ENCODE measurements at places on chromosomes 4 and X. TPM values are rescaled to one million over a fixed set of nuclear protein-coding genes. Genes with fewer than 3 reads are reported as not detected.

The PRDM8 gene
- total RNA-seq = 4.7 TPM

The GPAT3 gene
- total RNA-seq = 16.3 TPM

The FAM13A gene
- total RNA-seq = 39.7 TPM

The SSX2 gene
- not detected for total RNA-seq

The ADRA2C gene
- total RNA-seq = 3.3 TPM

DNA sequence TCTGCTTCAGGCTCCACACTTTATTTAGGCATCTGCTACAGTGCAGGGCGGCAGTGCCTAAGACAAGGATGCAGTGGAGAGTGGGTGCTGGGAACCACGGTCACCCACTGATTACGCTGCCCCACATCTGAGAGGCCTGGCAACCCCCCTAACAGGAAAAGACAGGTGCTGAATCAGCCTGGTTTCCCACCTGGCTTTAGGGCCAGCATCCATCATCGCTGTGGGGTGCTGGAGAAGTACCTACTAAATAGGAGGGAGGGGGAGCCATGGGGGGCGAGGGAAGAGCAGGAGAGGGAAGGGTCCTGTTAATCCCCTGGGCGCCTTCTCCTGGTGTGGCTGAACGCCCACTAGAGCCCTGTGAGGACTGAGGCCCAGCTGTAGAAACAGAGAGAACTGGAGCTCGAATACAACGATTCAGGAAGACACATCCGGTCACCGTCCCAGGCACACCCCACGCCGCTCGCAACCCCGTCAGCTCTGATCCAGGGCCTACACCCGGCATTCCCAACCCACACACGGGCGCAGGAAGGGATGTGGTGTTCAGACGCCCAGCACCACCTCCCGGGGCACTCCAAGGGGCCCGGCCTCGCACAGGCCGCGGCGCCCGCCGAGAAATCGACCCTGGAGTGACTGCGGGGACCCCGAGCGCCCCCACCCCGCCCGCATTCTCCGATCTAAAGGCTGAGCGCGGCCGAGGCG, 554 bp downstream of the DCTD start:
- peak overlapping the region; percentile 73 for H3K4me3 ChIP-seq
- peaks cover 35% of the 10 kb centered on the region for H3K36me3 ChIP-seq
- H3K4me1 ChIP-seq = peaks cover 10% of the 10 kb centered on the region
- peak overlapping the region; percentile 94 for H3K27ac ChIP-seq
- H3K27me3 ChIP-seq = no peaks in the 10 kb centered on the region

DNA sequence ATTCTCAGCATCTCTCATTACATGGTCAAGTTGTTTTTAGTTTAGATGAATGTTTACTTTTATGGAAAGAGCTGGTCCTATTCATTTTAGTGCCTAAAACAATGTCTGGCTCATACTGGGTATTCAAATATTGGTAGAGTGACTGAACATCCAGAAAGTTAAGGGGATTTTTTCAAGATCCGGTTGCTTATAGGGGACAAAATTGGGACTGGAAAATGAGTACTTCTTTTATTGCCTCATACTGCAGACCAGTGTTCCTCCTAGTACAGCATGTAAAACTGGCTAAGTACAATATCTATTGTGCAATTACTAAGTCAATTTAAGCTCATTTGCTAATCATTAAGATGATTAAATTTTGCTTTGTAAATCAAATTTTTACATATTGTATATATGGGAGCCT, 13.9 kb downstream of the RP2 start:
- H3K36me3 ChIP-seq = no peaks in the 10 kb centered on the region
- no peak overlapping the region for H3K4me3 ChIP-seq
- DNase-seq = no peak
- H3K4me1 ChIP-seq = no peaks in the 10 kb centered on the region
- peaks cover 5% of the 10 kb centered on the region for H3K27me3 ChIP-seq
- H3K27ac ChIP-seq = no peak overlapping the region

DNA sequence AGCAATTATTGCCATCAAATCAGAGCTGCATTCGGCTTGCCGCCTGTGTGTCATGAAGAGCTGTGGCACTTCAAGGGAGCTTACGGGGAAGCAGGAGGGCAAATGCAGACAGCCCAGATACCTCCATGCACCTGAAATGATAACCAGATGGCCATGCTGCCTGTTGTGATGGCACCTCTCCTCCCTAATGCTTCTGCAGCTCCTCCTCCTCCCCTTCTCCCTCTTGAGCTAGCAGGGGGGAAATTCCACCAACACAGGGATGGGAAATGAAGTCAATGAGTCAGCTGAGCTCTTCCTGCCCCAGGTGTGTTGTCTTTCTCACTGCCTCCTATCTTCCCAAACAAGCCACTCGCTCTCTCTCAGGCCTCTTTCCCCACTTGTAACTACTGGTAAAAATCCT, 565.0 kb downstream of the BCOR start:
- peaks cover 30% of the 10 kb centered on the region for H3K27me3 ChIP-seq
- H3K4me3 ChIP-seq = no peak overlapping the region
- H3K4me1 ChIP-seq = peaks cover 5% of the 10 kb centered on the region
- H3K36me3 ChIP-seq = no peaks in the 10 kb centered on the region
- no peak for DNase-seq

- peaks cover 12% of the 10 kb centered on the region for H3K4me1 ChIP-seq
- H3K27me3 ChIP-seq = peaks cover 21% of the 10 kb centered on the region
- peak overlapping the region; percentile 43 for H3K27ac ChIP-seq
- no peak overlapping the region for H3K4me3 ChIP-seq
Measured at GRCh38 chrX:21738210-21738949, 19.5 kb downstream of the SMPX start.

DNA sequence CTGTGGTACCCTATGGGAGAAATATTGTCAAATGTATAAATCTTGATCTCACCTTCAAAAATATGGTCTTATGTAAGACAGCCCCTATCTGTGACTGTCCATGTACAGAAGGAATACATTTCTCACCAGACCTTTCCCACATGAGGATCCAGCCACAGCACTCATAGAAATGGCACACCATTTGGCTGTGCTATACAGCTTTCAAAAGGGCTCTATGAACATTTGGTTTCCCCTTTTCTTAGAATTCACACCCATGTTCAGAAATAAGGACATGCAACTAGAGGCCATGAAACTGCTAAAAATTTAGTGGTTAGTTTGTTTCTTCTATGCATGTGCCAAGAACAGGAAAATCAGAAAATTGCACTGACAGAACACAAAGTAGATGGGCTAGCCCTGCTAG, 62.7 kb downstream of the ANTXR2 start:
- no peak overlapping the region for H3K4me3 ChIP-seq
- H3K4me1 ChIP-seq = no peaks in the 10 kb centered on the region
- DNase-seq = no peak
- H3K27ac ChIP-seq = no peak overlapping the region
- peaks cover 20% of the 10 kb centered on the region for H3K36me3 ChIP-seq
- H3K27me3 ChIP-seq = no peaks in the 10 kb centered on the region
